ENCODE measurements at places on chromosomes 7 and 10.

- no peak for DNase-seq
These were observed 78.7 kb downstream of the ZFAND4 start for GRCh38 chr10:45593938-45594275.

GRCh38 chr7:123028339-123028738 lies 32.8 kb upstream of the TAS2R16 start:
- DNase-seq: no peak

DNA sequence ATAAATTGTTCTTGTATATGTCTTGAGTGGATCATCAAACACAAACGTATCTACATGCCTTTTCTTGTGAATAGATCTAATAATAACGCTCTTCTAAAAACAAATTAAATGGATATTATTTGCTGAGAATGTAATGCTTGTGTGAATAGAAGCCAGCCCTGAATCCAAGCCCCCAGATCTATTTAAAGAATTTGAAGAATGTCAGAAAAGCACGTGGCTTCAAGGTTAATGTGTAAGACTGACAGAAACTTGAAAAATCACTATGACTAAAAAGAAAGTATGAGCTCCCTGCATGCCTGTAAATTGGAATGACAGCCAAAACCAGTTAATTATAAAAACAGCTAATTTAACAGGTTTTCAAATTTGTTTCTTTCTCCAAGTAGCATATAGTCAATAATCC lies 43.2 kb upstream of the ATRNL1 start:
- DNase-seq: no peak

- no peak for DNase-seq
These were observed 119.6 kb downstream of the PRKAG2 start for GRCh38 chr7:151757274-151757673.

DNA sequence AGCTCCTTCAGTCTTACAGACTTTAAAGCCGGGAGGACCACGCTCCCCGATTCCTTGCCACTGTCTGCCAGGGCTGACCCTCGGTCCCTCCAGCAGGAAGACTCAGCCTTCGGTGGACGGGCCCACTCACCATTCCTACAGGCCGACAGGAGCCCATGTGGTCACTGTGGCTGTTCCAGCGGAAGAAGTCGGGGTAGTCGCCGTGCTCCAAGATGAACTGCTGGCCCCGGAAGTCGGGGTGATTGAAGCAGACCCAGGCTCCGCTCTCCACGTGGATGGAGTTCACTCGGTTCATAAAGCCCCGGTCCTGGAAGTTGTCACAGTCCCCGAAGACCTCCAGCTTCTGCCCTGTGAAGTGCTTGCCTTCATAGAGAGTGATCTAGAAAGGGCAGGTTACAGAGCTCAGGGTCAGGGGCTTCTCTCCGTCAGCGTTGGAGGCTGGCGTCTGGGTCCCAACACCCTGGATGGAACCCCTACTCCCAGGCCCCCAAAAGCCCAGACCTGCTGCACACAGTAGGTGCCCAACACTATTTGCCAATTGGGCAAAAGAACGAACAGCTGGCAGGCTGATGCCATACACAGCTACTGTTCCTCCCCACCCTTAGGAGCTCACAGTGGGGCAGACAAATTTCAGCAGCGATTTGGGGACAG lies 1.9 kb downstream of the CRYGN start:
- no peak for DNase-seq

GRCh38 chr7:50530766-50531165 lies 34.4 kb downstream of the DDC start:
- DNase-seq: no peak

DNA sequence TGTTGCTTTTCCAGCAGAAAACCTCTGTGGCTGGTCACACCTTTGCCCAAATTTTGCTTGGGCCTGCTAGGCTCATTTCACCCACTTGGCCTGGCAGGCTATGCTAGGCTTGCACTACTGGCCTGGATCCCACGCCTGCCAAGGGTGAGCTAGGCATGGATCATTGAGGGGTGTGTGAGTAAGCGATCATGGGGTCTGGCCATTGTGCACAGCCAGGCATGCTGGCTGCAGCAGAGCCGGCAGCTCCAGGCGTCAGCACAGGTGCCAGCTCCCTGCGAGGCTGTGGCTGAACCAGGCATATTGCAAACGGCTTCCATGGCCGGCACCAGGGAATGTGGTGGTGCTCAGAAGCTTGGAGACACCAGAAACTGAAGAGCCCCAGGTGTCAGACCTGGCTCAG lies 19.2 kb downstream of the CFAP70 start:
- DNase-seq: no peak

GRCh38 chr7:7438851-7439250 lies 96.8 kb downstream of the COL28A1 start:
- DNase-seq: no peak

DNA sequence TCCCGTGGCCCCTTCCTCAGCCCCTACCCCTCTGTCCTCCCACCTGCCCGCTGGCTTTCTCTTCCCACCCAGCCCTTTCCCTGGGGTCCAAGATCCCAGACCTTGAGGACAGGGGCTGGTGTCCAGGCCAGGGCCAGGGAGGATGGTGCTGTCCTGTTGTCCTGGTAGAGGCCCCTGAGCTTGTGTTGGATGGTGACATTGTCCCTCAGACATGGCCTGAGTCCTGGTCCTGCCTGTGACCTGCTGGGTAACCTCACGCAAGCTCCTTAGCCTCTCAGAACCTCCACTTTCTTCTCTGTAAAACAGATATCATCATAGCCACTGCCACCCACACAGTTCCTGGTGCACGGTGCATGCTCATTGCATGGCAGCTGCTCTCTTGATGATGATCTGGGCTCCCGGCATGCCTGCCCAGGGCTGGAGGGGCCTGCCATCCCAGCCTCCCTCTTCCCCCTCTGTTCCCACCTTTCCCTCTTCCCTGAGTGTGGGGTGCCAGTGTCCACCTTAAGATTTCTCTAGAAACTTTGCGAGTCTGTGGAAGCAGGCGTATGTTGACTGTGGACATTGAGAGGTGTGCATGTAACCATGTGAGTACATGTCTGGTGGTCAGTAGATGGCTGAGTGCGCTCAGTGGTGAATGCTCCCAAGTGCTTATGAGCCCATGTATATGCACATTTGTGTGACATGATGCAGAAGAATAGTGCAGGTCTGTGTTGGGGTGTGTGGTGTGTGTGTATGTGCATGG lies 60.4 kb downstream of the NEURL1 start:
- DNase-seq: no peak

DNA sequence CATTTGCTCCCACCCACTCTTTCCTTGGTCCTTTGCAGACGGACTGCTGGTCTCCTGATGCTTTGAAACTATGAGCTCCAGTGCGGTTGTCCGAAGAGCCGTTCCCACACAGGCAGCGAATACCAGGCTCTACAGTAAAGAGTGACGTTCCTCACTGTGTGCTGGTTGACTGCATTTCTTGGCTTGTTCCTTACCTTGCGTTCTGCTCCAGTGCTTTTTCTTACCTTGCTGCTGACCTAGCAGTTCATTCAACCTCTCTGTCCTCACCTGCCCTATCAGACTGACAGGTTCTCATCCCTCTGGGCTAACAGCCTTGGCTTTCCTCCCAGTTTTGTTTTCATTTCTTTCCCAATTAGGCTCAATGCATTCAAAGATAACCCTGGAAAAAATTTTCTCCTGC lies 214.8 kb downstream of the TMEM178B start:
- no peak for DNase-seq

DNA sequence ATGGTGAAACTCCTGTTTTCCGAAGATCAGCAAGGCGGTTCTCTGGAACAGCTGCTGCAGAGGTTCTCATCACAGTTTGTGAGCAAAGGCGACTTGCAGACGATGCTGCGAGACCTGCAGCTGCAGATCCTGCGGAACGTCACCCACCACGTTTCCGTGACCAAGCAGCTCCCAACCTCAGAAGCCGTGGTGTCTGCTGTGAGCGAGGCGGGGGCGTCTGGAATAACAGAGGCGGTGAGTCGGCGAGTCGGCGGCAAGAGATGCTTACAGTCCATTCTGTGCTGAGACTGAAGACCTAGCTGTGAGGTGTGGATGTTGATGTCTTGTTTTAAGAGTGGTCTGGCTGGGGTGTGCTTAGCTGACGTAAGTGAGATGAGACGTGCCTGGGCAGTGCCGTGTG lies 16.2 kb upstream of the GET4 start:
- no peak for DNase-seq

Measured in stimulated activated CD8-positive, alpha-beta memory T cell treated with anti-CD3 and anti-CD28 coated beads, Interleukin-4, amount 100 ng/mL, for 1 hour (primary cell).